Glutamatergic neuron (in vitro differentiated cells): ENCODE measurements at places on chromosomes 16 and 17. TPM values are rescaled to one million over a fixed set of nuclear protein-coding genes. Genes with fewer than 3 reads are reported as not detected.
A peak's percentile ranks its signal among the peaks of the same experiment; 100 is the strongest.

- no peak for DNase-seq
These were observed 233.2 kb downstream of the PMP22 start for GRCh38 chr17:15031975-15032374.

The ADAMTS18 gene
- 1.7 TPM for total RNA-seq

DNA sequence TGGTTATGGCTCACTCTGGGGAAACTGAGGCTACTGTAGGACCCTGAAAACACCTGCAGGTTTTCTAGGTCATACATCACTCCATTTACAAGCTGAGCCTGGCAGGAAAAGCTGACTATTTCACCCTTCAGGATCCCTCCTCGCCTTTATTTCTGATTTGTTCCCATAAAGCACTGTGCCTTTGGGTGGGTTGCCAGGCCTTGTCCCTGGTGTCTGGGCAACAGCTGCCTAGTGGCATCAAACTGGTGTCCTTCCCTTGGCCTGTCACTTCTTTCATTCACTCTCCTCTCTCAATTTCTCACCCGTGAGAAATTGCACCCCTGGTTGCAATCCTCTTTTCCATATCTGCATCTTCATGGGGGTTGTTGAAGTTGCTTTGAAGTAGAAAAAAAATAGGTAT lies 1.6 kb downstream of the MYL4 start:
- DNase-seq = no peak

- no peak for DNase-seq
These were observed 58.2 kb upstream of the LHX1 start for GRCh38 chr17:36879027-36879426.

The PRR35 gene
- total RNA-seq = not detected

- DNase-seq = no peak
These were observed 40.7 kb downstream of the LMF1 start for GRCh38 chr16:930076-930475.

The CBX2 gene
- total RNA-seq = 78.8 TPM

DNA sequence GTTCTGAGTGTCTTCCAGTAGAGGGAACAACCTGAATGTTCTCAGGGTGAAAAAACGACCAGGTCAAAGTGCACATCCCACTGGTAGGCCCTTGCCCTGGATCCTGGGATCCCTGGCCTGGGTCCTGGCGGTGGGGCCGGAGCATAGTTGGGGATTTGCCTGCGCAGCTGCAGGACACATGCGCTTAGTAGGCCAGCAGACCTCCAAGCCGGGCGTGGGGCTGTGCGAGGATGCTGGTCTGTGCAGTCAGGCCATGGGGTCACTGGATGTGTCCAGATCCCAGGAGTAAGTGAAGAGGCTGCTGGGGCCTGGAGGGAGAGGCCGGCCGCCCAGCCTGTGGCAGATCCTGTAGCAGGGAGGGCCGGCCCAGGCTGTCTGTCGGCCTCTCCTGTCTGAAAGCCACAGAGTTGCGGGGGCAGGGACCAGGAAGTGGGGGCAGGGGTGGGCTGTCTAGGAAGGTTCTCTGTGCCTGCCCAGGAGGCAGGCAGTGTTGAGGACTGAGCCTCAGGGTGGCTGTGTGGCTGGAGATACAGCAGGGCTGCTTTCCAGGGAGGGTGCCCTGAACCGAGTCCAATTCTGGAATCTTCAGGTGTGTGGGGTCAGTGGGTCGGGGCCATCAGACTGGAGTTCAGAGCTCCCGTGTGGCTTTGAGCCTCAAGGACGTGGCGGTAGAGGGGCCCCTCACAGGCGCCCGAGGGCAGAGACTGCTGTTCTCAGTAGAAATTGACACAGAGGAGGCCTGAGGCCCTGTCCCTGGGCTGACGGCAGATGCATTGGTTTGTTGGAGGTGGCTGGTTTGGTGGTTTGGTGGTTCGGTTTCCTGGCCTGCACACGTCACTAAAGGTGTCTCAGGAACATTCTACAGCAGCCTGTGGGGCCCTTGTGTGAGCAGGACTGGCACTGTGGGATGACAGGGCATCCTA lies 17.2 kb upstream of the NUDT16L1 start:
- no peak for DNase-seq

DNA sequence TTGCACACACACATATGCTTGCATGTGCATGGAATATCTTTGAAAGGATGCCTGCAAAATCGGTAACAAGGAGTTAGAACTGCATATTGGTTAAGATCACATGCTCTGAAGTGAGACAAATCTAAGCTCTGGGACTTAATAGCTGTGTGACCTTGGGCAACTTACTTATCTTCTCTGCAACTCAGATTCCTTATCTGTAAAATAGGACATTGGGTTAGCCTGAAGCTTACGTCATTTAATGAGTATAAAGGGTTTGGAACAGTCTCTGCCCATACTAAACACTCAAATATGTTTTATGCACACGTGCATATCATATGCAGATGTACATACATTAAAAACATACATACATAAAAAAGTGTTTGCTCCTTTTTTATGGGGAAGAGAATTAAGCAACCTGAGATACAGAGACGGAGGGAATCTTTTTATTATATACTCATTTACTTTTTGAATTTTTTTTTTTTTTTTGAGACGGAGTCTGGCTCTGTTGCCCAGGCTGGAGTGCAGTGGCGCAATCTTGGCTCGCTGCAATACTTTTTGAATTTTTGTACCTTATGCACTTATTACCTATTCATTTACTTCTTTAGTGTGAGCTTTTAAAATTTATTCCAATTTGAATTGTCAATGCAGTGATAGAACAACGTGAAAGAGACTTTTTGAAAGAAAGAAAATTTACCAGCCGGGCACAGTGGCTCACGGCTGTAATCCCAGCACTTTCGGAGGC lies 206.2 kb downstream of the CCDC182 start:
- DNase-seq = no peak

- DNase-seq = no peak
These were observed 118.2 kb upstream of the CHMP6 start for GRCh38 chr17:80873307-80873951.

GRCh38 chr16:46986896-46987295 lies 13.4 kb upstream of the DNAJA2 start:
- DNase-seq = no peak

- DNase-seq = peak; percentile 81
These were observed at the start of gene IKZF3 for GRCh38 chr17:39863918-39864746. Gene IKZF3 (minus strand): TSS chr17:39864312. CDS start chr17:39864126, 186 bp downstream.

- no peak for DNase-seq
These were observed 59.5 kb upstream of the GSE1 start for GRCh38 chr16:85553436-85554113.

DNA sequence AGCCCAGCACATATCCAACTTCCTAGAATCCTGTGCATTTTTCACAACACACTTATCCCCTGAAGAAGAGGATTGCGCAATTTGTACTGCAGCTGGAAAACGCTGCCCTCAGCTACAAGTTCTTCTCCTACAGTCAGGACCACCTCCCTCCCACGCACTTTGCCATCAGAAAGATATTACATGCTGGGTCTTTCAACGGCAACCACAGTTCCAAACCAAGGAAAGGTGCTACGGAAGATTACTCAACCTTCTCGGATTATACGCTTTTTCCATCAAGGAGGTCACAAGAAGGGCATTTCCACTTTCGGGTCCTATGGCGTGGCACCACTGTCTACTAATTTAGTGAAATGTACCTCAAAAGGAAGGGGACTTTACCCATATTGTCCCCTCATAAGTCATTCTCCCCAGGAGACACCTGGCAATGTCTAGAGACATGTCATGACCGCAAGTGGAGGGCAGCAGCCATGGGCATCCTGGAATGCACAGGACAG lies 35.2 kb downstream of the USP7 start:
- no peak for DNase-seq

DNA sequence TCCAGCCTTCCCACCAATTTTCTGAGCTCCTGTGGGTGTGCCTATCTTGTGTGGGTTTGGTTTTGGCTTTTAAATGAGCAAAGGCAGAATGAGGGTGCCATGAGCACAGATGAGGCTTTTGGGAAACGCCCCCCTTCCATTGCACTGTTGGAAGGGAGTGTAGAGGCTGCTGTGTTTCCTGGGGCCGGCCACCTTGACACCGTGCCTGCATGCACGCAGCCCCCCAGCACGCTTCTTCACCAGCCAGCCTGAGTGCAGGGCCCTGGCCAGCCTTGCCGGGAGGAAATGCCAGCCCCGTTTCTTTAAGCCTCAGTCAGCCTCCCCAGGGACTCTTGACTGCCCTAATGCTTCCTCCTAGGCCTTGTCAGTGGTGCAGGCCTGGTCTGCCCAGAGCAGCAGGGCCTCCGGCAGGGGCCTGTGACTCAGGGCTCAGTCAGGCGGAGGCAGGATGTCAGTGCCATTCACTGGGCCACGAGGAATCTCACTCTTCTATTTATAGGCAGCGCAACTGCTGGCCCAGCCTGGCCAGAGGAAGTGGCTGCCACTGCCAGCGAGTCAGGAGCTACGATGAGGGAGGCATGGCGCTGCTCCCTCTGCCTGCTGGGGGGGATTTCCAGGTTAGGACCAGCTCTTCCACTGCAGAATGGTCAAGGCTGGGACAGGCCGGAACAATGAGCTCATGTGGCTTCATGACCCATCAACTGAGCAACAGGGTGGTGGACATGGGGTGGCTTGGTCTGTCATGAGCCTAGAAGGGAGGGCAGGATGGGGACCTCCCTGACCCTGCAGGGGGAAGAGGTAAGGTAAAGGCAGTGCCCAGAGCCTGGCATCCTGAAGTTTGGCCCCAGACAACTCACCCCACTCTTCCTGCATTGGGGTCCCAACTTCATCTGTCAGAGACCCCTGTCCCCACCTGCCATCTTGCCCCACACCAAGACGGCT lies 205.2 kb downstream of the RAB11FIP4 start:
- DNase-seq = peak; percentile 42

The SLC5A11 gene
- total RNA-seq = not detected

The MYH8 gene
- 0.96 TPM for total RNA-seq

The NFATC3 gene
- total RNA-seq = 33.1 TPM

The TEX14 gene
- 0.20 TPM for total RNA-seq

- DNase-seq = peak; percentile 48
These were observed 693 bp downstream of the NDRG4 start for GRCh38 chr16:58500430-58501241.

DNA sequence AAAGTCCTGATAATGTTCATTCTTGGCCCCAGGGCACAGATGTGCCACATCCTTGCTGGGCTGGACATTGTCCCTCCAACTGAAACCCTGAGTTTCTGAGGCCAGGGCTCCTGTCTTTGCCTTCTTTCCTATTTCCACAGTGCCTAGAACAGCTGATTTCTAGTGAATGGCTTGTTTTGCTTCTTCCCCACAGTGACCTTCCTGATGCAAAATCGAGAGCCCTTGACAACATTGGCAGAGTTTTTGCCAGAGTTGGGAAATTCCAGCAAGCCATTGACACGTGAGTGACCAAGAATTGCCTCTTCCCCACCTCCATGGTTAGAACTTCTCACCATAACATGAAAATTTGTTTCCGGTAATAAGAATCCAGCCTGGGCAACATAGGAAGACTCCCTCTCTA lies 14.5 kb downstream of the ODAD4 start:
- no peak for DNase-seq

The NPIPA8 gene
- total RNA-seq = not detected

DNA sequence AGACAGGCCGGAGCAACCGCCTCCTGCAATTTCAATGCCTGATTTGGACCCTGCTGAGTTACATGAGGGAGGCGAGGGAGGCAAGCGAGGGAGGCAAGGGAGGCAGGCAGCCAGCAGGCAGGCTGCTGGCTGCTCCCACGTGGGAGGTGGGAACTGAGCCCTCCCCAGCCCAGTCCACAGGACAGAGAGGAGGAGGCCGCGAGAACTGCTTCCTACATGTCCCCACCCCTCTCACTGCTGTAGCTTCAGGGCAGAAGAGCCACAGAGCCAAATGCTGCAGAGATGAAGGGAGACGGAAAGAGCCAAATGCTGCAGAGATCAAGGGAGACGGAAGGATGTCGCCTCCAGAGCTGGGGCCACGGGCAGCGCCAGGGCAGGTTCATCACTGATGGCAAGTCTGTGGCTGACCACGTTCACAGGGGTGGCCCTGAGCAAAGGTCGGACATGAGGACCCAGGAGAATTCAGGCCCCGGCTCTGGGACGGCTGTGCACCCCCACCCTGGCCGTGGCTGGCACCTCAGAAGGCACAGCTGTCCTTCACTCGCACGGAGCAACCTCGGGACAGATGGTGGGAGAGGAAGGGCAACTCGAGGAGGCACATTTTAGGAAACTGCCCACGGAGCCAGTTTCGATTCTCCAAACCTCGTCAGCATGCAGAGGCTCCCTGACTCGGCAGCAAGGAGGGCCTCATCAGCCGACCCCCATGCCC lies 21.5 kb downstream of the RPH3AL start:
- no peak for DNase-seq

The SRR gene
- 22.0 TPM for total RNA-seq

- DNase-seq = no peak
These were observed 119.8 kb downstream of the PRKCA start for GRCh38 chr17:66422186-66422585.

The PLD2 gene
- total RNA-seq = 61.4 TPM

The PMP22 gene
- 0.56 TPM for total RNA-seq

GRCh38 chr16:66227766-66228530 lies 138.5 kb upstream of the CDH5 start:
- DNase-seq = no peak

DNA sequence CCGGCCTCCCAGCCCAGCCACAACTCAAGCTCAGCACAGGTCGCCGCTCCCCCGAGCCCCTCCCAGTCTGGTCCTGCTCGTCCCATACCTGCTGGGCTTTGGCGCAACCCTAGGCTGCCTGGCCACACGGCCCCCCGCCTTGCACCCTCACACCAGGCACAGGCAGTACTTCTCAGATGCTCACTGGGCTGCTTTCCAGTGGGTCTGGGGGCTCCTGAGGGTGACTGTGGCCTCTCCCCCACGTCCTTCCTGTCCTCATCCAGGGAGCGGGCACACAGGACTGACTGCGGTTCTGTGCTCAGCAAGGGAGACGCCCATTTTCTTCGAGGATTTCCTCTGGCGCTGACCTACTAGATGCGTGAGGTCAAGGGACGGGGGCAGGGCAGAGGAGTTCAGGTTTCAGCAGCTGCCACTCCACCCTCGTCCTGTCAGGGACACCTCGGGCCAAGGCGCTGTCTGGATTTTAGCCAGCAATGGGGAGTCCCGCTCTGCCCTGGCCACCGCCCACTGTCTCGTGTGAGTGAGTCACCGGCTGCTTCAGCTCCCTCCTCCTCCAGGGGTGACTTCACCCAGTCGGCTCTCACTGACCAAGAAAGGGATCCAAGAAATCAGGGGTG lies 115.8 kb downstream of the NPIPB11 start:
- peak; percentile 63 for DNase-seq

The HP gene
- not detected for total RNA-seq

DNA sequence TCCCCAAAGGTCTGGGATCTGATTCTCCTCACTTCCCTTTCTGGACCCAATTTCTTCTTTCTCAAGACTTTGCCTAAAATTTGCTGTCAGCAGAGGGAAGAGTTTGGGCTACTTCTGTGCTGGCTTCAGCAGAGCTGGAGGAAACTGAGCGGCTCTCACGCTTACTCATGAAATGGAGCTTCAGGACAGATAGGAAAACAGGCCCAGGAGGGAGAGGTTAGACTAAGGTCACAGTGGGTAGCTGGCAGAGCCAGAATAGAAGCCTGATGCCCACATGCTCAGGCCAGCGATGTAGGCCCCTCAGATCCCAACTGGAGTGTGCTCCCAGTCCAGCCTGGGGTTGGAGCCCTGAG lies 593 bp downstream of the SLC38A7 start:
- no peak for DNase-seq

The GCGR gene
- 6.7 TPM for total RNA-seq

GRCh38 chr17:75722076-75722475 lies 817 bp downstream of the ITGB4 start:
- no peak for DNase-seq

- no peak for DNase-seq
These were observed 49.7 kb upstream of the ITGA2B start for GRCh38 chr17:44439168-44439567.

The MSRB1 gene
- 50.9 TPM for total RNA-seq

GRCh38 chr17:79803997-79804855 lies 7.3 kb upstream of the CBX8 start:
- DNase-seq = peak; percentile 42
